Common myeloid progenitor, CD34-positive (primary cell): ENCODE measurements at places on chromosomes 7 and 10.

- no peaks in the 10 kb centered on the region for H3K4me1 ChIP-seq
- H3K27ac ChIP-seq: no peak overlapping the region
- no peaks in the 10 kb centered on the region for H3K27me3 ChIP-seq
- no peak overlapping the region for H3K4me3 ChIP-seq
- H3K36me3 ChIP-seq: no peaks in the 10 kb centered on the region
Measured at GRCh38 chr10:129939416-129940275, 24.4 kb downstream of the EBF3 start.

DNA sequence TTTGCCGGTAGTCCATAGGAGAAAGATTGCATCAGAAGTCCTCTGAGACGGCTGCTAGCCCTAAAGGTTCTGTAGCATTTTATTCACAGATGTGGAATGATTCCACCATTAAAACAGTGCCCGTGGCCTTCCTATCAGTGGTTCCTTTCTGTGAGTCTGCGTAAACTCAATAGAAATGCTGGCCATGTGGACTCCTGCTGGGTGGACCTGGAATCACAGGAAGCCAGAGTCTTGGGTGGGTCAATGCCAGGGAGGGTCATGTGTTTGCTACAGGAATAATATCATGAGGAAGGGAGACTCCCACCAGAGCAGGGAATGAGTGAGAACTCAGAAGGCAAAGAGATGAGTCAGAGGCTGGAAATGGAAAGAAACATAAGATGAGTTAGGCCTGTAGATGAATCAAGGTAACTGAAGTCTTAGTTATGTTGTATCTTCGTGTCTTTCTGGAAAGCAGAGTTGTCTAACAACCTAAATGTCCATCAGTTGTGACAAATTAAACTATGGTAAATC, 410.4 kb upstream of the AUTS2 start:
- H3K4me3 ChIP-seq: no peak overlapping the region
- no peak overlapping the region for H3K27ac ChIP-seq
- no peaks in the 10 kb centered on the region for H3K36me3 ChIP-seq
- H3K4me1 ChIP-seq: peaks cover 6% of the 10 kb centered on the region

GRCh38 chr7:44264221-44264931, 61.0 kb downstream of the CAMK2B start:
- no peak overlapping the region for H3K27ac ChIP-seq
- peaks cover 15% of the 10 kb centered on the region for H3K4me1 ChIP-seq
- peak; percentile 58 for DNase-seq
- no peaks in the 10 kb centered on the region for H3K36me3 ChIP-seq
- peaks cover 5% of the 10 kb centered on the region for H3K27me3 ChIP-seq

DNA sequence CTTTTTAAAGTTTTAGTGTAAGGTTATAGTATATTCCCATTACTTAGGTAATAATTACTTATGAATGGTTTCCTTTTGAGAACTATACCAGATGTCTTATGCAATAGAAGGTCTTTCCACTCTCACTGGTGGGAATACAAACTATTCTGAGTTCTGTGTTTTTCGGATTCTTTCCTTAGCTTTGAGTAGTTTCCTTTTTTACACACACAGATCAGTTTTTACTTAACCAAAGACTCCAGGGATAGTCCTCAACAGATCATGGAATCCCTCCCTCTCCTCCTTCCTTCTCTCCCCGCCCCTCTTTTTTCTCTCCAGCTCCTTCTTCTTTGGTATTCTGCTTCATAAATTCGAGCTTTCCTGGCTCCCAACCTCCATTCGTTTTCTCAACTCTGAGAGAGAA, 13.3 kb downstream of the COPG2 start:
- H3K27ac ChIP-seq: no peak overlapping the region
- peaks cover 7% of the 10 kb centered on the region for H3K36me3 ChIP-seq
- no peaks in the 10 kb centered on the region for H3K27me3 ChIP-seq
- DNase-seq: no peak
- no peaks in the 10 kb centered on the region for H3K4me1 ChIP-seq

- H3K36me3 ChIP-seq: no peaks in the 10 kb centered on the region
- H3K27me3 ChIP-seq: no peaks in the 10 kb centered on the region
- H3K4me1 ChIP-seq: peaks cover 3% of the 10 kb centered on the region
- H3K27ac ChIP-seq: no peak overlapping the region
- no peak for DNase-seq
Measured at GRCh38 chr7:25731846-25732245, 420.2 kb upstream of the NFE2L3 start.

DNA sequence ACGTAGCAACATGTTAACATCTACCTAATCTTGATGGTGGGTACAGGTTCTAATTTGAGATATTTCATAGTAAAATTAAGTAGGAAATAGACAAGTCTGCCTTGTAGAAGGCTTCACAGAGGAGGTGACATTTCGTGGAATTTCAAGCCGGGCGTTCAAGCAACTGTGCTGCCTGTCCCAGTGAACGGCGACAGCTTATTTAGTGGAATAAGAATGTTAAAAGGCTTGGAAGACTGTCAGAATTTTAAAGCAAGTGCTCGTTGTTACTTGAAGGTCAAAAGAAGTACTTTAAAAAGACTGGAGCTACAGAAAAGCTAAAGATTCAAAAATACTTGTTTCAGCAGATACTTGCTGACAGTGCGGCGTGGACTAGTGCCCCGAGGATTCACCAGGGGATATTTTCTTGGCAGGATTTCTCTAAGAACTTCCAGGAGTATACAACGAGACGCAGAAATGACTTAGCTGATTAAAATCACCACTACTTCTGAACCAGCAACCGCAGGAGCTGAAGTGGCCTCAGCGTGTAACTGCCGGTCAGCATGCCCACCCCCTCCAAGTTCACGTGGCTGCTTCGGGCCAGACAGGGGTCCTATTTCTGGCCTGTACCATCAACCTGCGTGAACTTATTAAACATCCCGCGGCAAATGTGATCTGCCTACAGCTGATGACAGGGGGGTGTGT, 46.5 kb downstream of the CTBP2 start:
- no peaks in the 10 kb centered on the region for H3K27me3 ChIP-seq
- H3K27ac ChIP-seq: no peak overlapping the region

DNA sequence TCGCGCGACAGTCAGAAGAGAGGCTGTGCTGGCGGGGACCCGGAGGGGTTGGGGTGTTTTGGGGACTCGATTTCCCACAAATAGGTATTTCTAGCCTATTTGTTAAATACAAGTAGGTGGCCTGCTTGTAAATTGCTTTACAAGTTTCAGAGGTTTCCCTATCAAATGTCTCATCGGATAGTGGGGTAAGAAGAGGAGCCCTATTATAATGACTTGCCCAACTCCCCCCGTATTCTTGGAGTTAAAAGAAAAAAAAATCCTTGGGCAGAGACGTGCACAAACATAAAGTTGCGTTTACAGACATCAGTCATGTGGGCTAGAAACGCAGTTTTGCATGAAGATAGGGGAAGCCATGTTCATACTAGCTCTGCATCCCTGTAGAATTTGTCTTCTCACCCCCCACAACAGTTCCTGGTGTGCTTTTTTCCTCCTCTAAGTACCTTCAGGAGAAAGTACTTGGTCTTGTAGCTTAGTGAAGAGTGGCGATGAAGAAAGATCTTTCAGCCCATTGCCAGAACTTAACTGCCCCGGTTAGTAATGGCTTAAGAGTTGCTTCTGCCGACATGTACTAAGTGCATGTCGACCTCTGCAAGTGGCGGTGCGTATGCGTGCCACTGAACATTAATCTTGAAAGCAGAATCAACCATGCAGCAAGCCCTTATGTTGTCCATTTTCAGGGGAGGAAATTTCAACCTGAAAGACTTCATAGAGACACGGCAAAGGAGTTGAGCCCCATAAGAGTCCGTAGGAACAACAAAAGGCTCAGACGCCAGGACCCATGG, 832 bp upstream of the TIAL1 start:
- no peak for DNase-seq
- H3K27ac ChIP-seq: peak overlapping the region; percentile 95
- H3K4me3 ChIP-seq: peak overlapping the region; percentile 67
- no peaks in the 10 kb centered on the region for H3K36me3 ChIP-seq

DNA sequence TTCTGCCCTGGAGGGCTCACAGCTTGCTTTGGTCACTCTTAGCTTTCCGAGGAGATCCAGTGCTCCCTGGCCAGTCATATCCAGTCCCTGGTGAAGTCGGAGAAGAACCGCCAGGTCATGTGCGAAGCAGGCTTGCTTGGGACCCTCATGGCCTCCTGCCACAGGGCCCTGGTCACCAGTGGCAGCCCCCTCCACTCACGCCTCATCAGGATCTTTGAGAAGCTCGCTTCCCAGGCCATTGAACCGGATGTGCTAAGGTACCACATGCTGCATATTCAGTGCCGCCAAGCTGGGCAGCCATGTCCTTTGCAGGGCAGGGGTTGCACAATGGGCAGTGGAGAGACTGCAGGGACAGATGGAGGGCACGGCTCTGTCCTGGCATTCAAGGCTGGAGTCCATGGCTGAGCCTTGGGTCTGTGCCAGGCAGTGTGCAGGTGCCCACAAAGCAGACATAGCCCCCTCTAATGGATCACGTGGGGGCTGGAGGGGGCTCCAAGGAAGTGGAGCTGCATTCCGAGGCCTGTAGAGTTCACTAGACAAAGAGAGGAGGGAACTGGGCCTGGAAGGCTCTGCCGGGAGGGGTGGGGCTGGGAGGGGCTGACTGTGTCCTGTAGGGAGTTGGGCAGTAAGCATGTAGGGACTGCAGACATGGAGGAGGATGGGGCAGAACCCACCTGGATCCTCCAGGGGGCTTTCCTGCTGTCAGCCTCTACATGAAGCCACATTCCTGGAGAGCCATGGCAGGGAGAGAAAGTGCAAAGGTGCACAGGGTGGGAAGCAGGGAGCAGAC, 89.9 kb downstream of the WDFY4 start:
- peaks cover 64% of the 10 kb centered on the region for H3K36me3 ChIP-seq
- H3K4me3 ChIP-seq: no peak overlapping the region
- no peaks in the 10 kb centered on the region for H3K27me3 ChIP-seq

DNA sequence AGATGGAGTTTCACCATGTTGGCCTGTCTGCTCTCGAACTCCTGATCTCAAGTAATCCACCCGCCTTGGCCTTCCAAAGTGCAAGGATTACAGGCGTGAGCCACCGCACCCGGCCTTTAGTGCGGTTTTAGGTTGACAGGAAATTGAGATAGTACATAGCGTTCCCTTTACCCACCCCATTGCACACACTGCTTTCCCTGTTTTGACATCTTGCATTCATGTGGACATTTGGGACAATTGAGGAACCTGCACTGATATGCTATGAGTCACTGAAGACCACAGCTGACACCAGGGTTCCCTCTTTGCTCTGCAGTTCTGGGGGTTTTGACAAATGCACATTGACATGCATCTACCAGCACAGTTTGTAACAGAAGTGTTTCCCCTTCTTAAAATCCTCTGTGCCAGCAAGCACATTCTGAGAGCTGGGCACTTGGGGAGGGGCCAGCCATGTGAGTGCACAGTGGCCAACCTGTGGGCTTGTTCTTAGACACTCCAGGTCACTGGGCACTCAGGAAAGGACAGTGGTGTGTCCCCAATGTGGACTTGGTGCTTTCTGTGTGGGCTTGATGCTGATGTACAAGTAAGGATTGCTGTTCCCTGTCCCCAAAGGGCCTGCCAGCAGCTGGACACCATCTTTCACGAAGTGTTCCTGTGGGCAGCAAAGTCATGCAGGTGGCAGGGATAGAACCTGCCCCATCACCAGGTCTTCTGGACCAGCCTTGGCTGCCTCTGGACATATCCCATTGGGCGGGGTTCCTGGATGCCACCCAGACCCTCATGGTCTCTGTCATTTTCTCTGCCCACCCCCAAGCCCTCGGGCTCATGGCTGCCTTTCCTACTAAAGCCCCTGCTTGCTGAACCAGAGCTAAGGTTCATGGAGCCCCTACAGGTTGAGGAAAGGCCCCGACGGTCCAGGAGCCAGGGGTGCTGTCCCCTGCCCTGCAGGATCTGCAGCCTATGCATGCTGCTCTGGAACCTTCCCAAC, 579.8 kb downstream of the GLRX3 start:
- no peak for DNase-seq
- no peaks in the 10 kb centered on the region for H3K4me1 ChIP-seq
- H3K27me3 ChIP-seq: no peaks in the 10 kb centered on the region
- H3K4me3 ChIP-seq: no peak overlapping the region
- H3K36me3 ChIP-seq: no peaks in the 10 kb centered on the region

DNA sequence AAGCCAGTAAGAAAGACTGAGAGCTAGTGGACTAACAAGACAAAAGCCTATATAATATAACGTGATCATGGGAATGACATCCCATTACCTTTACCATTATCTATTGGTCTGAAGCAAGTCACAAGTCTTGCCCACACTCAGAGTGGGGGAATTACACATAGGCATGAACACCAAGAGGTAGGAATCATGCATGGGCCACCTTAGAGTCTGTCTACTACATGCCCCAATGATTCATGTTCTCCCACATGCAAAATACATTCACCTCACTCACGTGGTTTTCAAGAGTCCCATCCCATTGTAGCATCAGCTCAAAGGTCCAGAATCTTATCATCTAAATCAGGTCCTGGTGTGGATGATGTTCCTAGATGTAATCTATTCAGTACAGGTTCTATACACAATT, 29.4 kb downstream of the DNAJC9 start:
- no peaks in the 10 kb centered on the region for H3K4me1 ChIP-seq
- no peak overlapping the region for H3K27ac ChIP-seq
- no peak overlapping the region for H3K4me3 ChIP-seq
- H3K36me3 ChIP-seq: peaks cover 17% of the 10 kb centered on the region
- DNase-seq: no peak

DNA sequence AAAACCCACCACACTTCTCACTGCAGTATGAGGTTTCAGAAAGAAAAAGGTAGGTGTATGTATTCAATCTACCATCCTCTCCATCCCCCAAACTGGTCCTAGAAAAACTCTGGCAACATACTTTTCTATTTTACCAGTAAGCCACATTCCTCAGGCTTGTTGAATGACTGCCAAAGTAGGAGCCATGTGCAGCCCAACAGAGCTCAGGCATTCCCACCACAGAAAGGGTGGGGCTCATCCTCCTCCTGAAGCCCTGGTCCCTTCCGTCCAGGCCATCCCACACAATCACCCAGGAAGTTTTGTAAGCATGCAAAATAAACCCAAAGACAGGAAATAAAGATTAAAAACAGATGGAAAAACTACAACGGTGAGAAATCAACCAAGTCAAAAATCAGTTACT, 57.2 kb downstream of the MAD1L1 start:
- H3K4me1 ChIP-seq: no peaks in the 10 kb centered on the region
- no peaks in the 10 kb centered on the region for H3K27me3 ChIP-seq
- no peak overlapping the region for H3K4me3 ChIP-seq

- no peak overlapping the region for H3K27ac ChIP-seq
- H3K4me1 ChIP-seq: no peaks in the 10 kb centered on the region
- no peaks in the 10 kb centered on the region for H3K27me3 ChIP-seq
- no peak overlapping the region for H3K4me3 ChIP-seq
- DNase-seq: no peak
Measured at GRCh38 chr10:82961864-82962263, 1086.9 kb downstream of the NRG3 start.

GRCh38 chr10:95237376-95238170, 43.5 kb downstream of the ACSM6 start:
- no peak for DNase-seq
- H3K4me3 ChIP-seq: no peak overlapping the region
- no peaks in the 10 kb centered on the region for H3K27me3 ChIP-seq
- H3K36me3 ChIP-seq: peaks cover 37% of the 10 kb centered on the region
- H3K27ac ChIP-seq: no peak overlapping the region

- H3K4me1 ChIP-seq: no peaks in the 10 kb centered on the region
- no peak overlapping the region for H3K27ac ChIP-seq
- no peaks in the 10 kb centered on the region for H3K36me3 ChIP-seq
- DNase-seq: no peak
Measured at GRCh38 chr7:157574120-157574825, 237.5 kb downstream of the DNAJB6 start.

GRCh38 chr7:121328508-121329190, at the start of gene WNT16:
Gene WNT16 (plus strand): TSS chr7:121329000. CDS start chr7:121329293, 293 bp downstream.
- H3K36me3 ChIP-seq: no peaks in the 10 kb centered on the region
- DNase-seq: no peak
- H3K4me1 ChIP-seq: peaks cover 19% of the 10 kb centered on the region
- no peak within 1 kb of the TSS for H3K27ac ChIP-seq
- H3K27me3 ChIP-seq: peaks cover 18% of the 10 kb centered on the region
- H3K4me3 ChIP-seq: peak within 1 kb of the TSS; percentile 11

GRCh38 chr7:137298464-137298794, 45.1 kb downstream of the PTN start:
- no peaks in the 10 kb centered on the region for H3K27me3 ChIP-seq
- H3K36me3 ChIP-seq: no peaks in the 10 kb centered on the region
- no peaks in the 10 kb centered on the region for H3K4me1 ChIP-seq
- no peak overlapping the region for H3K4me3 ChIP-seq
